ENCODE measurements at places on chromosomes 11 and 22.

- DNase-seq, result peak; percentile 98
These were observed 36.6 kb downstream of the APOL3 start for GRCh38 chr22:36123673-36124630.

DNA sequence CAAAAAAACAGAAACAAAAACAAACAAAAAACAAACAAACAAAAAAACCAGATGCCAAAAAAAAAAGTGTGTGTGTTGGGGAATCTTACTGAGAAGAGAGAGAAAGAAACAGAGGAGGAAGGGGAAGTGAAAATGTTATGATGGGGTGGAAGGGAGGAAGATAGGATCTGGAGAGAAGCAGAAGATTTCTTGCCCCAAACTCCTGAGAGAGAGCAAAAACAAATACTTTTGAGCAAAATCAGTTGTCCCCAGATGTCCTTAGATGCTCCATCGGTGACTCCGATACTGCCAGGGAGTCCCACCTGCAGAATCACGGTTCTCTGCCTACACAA is 19.9 kb upstream of the GRAMD1B start:
- no peak for DNase-seq

GRCh38 chr11:405954-406795 is 8.6 kb downstream of the SIGIRR start:
- DNase-seq, result no peak

- DNase-seq, result no peak
These were observed 7.4 kb downstream of the SLC25A45 start for GRCh38 chr11:65375012-65375411.

DNA sequence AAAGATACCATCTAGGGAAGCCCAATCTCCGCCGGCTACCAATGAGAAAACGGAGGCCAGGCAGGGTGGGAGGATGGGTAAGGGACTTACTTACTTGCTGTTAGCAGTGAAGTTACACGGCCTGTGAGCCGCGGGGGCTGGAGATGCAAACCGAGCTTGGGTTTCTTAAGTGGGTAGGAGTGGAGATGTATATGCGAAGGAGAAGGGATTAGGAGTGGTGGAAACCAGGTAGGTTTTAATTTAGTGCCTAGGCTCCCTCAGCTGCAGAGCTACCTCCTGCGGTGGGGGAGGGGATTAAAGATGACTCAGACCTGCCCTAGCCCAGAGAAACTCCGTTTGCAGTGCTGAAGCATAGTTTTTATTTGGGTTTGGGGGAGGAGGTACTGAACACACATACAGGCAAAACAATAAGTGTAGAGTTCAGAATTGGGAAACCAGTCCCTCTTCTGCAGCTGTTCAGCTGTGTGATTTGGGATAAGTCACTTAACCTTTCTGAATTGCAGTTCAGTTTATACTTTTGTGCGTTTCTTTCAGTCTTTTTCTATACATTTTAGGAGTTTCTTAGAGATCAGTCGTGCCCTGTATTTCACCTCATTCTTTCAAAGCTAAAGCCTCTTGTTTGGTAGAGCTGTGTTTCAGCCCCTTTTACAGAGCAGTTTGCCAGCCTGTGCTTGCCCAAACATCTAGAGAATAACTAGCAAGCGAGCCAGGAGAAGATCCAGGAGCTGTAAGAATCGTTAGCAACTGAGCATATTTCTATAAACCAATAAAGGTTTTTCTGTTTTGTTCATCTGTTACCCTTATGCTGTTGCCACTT is 596 bp upstream of the TNRC6B start:
- peak; percentile 70 for DNase-seq

GRCh38 chr11:99973993-99974392 is 713.1 kb upstream of the ARHGAP42 start:
- DNase-seq, result no peak

DNA sequence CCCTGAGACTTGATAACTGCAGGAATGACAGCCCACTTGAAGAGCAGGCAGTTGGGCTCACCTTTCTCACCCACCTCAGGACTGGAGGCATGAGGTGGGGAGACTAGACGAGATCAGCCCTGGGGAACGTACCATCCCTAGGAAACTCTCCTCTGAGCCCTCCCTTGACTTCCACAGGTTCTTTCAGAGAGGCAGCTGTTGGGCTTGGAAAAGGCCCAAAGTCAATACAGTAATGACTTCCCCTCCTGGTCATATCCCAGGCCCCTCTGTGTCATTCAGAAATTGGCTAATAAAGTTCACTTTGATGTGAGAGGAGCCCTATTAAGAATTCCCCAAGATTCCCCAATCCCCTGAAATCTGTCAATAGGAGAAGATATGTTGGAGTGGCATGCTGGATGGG is 5.8 kb upstream of the NECTIN1 start:
- no peak for DNase-seq

- no peak for DNase-seq
These were observed 184.5 kb downstream of the EFCAB6 start for GRCh38 chr22:43627485-43628213.

Measured in adipocyte (in vitro differentiated cells).